ENCODE measurements at places on chromosomes 1 and 21.

DNA sequence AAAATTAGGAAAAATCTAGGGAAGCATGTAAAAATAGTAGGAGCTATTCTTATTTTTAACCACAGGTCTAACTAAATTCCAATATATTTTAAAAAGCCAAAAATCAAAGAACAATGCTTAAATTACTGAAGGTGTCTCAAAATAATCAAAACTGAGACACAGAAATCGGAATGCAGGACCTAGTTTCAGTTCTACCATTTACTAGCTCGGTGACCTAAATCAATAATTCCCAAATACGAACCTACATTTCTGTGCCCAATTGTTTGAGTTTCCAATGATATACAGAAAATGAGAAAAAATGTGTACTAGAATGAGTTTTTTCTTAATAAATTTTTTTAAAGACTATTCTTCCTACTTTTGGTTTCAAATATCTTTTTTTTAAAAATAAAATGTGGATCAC, 37.4 kb downstream of the ANKRD13C start:
- DNase-seq = no peak

DNA sequence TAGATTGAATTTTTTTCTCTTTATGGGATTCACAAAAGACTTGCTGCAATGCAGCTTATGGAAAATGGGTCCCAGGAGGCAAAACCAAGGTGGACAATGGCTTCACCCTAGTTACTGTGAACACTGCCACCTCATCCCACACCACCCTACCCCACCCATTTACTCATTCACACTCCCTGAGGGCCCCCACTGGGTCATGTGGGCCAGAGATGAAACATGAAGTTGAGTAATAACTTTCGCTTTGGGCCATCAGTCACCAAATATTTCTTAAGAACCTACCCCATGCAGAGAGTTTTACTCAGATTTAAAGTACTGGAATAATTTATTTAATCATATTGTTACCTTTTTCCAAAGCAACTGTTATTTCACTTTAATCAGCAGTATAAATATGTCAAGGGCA, 191.8 kb downstream of the TPR start:
- DNase-seq = no peak

- no peak for DNase-seq
Measured at GRCh38 chr1:70930062-70930461, 117.6 kb downstream of the PTGER3 start.

GRCh38 chr1:76933847-76934815, 66.9 kb downstream of the ST6GALNAC5 start:
- no peak for DNase-seq

DNA sequence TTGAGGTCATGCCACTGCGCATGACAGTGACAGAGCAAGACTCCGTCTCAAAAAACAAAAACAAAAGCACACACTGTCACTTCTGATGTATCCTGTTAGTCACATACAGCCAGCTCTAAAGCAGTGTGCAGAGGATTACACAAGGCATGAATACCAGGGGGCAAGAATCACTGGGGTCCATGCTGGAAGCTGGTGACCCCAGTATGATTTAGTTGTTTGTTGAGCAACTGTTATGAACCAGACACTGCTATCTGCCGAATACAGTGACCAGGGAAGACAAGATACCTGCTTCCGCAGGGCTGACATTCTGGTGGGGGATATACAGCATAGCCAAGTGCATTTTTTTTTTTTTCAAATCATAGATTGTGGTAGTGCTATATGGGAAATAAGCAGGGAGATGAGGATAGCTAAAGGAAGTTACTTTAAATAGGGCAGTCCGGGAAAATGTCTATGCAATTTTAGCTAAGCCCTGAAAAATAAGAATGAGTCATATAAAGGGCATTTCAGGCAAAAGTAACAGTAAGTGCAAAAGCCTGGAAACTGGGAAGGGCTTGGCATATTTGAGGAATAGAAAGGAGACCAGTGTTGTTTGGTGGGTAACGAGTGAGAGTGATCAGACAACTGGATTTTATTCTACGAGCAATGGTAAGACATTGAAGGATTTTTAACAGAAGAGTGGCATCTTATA, 69.7 kb downstream of the ADSS2 start:
- no peak for DNase-seq

GRCh38 chr1:21691739-21692138, 22.6 kb upstream of the RAP1GAP start:
- DNase-seq = no peak

DNA sequence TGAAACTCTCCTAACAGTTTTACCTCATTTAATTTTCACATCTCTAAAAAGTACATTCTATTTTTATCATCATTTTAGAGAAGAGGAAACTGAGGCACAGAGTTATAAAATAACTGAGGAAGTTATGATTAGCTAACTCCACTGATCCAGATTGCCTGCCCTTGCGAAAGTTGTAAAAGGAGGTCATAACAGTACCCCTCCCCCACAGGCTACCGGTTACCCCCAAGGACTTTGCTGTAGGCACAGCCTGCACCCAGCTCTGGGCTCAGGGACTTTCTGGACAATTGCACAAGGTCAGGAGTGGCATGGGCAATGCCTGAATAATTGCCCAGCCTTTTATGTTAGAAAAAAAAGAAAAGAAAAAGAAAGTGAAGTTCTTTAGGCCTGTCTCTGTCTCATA, 22.7 kb downstream of the PIGM start:
- no peak for DNase-seq

DNA sequence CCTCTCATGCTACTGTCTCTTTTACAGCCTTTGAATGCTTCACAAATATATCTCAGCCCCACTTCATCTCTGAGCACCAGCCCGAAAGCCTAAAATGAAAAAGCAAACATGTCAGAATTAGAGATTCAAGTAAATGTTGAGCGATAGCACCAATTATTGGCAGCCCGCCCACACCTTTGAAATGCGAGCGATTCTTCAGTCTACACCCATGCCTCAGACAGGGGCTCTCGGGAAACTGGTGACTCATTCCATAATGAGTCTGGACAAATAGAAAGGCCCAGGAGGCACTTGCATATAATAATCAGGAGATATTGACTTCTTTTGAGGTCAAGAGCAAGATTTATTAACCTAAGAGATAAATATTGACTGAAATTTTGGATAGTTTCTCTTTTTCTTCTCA, 487.3 kb upstream of the PTBP2 start:
- no peak for DNase-seq

DNA sequence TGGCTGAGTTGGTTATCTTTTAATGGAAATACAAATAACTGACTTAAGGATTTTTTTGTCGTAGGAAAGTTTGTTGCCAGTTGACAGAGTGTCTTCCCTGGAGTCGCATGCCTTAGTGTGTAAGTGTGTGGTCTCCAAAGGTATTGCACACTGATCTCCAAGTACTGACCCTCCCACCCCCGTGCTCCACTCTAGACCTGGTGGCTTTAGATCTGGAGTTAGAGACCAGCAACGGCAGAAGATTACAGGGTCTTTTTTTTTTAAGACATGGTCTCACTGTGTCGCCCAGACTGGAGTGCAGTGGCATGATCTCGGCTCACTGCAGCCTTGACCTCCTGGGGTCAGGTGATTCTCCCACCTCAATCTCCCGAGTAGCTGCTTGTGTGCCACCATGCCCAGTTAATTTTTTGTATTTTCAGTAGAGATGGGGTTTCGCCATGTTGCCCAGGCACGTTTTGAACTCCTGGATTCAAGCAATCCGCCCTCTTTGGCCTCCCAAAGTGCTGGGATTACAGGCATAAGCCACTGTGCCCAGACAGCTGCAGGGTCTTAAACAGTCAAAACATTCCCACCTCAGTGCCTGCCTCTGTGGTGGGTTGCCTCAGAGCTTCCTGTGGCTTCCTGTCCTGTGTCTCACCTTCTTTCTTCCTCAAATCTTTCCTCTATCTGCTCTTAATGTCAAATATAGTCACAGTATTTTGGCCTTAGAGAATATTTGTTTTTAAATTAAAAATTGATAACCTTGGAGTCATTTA, 6.9 kb downstream of the TRAPPC10 start:
- no peak for DNase-seq

DNA sequence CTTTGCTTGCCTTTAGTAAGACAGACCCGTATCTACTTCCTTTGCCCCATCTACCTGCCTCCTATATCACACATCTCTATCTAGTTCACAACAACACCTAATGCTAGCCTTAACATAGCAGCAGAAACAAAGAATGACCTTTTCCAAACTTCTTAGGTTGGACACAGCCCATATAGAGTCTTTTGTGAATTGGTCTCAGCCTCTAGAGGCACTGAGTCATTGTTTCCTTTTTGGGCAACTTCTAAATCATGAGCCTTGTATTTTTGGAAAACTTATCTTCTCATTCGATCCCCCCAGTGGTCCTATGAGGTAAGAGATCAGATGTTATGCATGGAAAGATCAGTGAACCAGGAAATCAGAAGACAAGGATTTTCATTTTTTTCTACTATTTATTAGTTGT, 679.4 kb upstream of the USP24 start:
- DNase-seq = no peak

- no peak for DNase-seq
Measured at GRCh38 chr1:33916786-33917185, 52.9 kb downstream of the HMGB4 start.

DNA sequence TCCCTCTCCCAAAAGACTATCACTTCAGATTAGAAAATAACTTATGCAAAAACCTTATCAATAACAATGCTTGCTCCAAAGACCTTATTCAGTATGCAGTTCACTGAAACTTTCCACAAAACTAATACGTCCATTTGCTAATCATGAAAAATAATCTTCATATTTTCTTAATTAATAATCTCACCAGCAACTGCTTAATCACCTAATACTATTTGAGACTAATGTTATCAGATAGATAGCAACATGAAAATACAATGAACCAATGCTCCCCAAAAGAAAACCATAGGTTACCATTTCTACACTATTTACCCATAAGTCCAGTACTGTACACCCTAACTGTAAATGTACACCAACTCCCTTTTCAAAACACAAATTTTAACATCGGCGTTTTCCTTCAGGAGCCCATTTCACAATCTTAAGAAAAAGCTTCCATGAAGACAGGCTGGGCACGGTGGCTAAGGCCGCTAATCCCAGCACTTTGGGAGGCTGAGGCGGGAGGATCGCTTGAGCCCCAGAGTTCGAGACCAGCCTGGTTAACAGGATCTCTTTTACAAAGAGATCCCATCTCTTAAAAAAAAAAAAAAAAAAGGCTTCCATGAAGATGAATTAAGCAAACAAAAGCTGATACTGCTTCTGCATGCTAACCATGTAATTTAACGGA, 1.7 kb downstream of the GNB1 start:
- DNase-seq = no peak

- DNase-seq = no peak
Measured at GRCh38 chr1:104795931-104796330, 1046.2 kb downstream of the AMY1C start.

DNA sequence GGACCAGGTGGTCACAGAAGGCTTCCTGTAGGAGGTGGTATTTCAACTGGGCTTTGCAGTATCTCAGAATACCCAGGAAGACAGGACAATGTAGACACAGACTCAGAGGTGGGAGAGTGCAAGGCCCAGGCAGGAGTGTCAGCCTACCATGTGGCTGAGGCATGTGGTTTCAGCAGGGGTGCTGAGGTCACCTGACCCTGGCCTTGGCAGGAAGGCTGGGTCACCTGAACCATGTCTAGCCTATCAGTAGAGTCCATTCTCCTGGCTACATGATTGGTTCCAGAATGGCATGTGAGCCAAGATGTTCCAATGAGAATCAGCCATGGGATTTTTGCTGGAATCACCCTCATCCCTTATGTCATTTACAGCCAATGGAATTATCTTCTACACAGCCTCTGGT, 169.4 kb downstream of the ACTL8 start:
- no peak for DNase-seq

DNA sequence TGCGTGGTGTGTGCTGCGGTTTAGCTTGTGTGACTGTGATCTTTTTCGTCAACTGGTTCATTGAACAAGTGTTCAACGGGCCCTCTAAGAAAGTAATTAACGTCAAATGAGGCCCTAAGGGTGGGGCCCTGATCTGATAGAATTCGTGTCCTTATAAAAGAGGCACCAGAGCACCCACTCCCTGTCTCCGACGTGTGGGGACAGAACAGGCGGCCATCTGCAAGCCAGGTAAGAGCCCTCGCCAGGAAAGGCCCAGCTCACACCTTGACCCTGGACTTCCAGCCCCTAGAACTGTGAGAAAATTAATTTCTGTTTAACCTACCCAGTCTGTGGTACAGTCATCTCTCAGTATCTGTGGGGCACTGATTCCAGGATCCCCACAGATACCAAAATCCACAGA, 20.4 kb upstream of the SAMD11 start:
- no peak for DNase-seq

GRCh38 chr21:38440746-38441145, 57.5 kb downstream of the ERG start:
- DNase-seq = no peak

DNA sequence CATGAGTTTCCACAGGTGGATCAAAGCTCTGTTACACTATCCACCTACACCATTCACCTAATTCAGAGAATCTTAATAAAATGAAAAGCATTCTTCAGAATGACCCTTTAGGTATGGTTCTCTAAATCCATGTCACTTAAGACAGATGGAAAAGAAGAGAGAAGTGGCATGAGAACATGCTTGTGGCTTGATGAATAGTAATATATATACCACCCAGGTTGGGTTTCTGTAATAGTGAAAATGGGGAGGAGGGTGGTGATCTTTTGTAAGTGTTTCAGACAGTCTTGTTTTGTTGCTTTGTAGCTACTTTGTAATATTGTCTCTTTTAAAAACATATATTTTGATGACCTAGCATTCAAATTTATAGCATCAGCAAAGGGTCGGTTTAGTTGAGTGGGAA, 469.8 kb downstream of the USP25 start:
- DNase-seq = no peak

DNA sequence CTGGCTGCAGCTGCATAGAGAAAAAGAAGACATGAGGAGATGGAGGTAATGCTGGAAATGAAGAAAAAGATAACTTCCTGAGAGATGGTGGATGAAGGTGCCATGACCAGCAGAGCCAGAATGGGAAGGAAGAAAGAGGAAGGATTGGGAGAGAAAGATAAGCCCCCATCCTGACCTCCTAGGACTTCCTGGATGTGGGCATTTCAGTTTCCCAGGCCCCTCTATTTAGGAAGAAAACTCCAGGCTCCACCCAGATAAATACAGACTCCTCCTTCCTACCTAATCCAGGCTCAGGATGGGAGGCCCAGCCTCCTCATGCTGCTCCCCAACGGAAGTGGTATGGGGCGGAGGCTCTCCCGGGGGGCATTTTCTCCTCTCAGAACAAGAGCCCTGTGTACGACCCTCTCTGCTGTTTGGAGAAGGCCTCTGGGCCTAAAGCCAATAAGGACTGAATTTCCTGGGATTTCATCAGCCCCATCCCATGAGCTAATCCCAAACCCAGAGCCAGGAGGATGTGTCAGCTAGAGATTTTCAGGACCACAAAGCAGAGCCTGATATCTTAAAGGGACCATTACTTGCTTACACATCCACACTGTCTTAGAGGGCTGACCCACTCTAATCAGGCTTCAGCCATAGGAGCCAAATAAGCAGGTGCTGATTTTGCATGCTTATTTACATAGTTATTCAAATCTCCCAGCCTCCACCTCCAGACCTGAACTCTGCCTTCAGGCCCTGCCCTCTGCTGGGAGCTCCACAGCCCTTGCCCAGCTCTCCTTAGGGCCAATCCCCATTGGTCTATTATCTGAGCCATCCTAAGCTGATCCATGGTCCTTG, 5.1 kb upstream of the ARHGEF2 start:
- DNase-seq = no peak
